ENCODE measurements at places on chromosomes 7 and 10.

GRCh38 chr7:20218279-20218678, 1.1 kb upstream of the MACC1 start:
- DNase-seq: no peak

GRCh38 chr10:24674892-24675632, 48.6 kb downstream of the ARHGAP21 start:
- DNase-seq: no peak

DNA sequence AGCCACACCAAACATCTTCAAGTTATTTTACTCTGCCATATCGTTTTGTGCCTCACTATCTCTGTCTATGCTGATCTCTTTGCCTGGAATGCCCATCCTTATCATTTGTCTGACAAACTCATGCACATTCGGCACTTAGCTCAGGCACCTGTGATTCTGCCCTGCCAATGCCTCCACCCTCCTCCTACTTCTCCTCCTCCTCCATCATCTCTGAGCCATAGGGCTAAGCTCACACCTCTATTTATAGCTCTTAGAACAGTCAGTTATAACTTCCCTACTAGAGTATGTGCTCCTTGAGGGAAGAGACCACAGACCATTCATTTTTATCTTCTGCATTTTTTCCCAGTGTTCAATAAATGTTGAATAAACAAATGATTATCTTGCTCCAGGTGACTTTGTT, 51.2 kb upstream of the CDK13 start:
- no peak for DNase-seq

GRCh38 chr7:151468217-151469018, 28.5 kb upstream of the CRYGN start:
- DNase-seq: no peak

GRCh38 chr10:71269301-71270288, 49.5 kb upstream of the SLC29A3 start:
- no peak for DNase-seq

- no peak for DNase-seq
Observed at GRCh38 chr10:48504141-48504885, 100.6 kb downstream of the ARHGAP22 start.

- DNase-seq: no peak
Observed at GRCh38 chr10:91434041-91434440, 23.9 kb downstream of the HECTD2 start.

DNA sequence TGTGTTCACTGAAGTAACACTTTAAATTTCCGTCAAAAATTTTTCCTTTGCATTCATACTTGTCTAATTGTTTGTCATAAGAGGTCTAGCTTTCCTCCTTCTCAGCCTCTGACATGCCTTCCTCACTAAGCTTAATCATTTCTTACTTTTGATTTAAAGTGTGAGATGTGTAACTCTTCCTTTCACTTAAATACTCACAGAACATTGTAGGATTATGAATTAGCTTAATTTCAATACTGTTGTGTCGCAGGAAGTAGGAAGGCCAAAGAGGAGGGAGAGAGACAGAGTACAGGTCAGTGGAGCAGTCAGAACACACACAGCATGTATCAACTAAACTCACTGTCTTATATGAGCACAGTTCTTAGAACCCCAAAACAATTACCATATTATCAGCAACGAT, 99.0 kb downstream of the SRPK2 start:
- no peak for DNase-seq

GRCh38 chr7:94634502-94634901, 21.4 kb downstream of the SGCE start:
- DNase-seq: no peak

DNA sequence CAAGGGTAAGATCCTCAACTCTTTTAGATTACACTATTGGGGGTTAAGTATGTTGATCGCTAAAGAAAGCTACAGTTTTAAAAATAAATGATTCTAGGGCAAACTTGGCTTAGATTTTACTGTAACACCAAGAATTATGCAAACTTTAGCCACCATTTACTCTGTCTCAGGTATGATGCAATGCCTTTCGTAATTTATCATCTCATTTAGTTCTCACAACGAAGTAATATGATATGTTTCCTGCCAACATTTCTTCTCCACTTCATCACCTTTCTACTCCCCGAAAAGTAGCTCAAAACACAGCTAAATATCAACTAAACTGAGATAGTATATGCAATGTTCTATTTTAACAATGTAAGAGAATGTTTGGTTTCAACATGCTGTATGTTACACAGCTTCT, 21.1 kb downstream of the FAM133B start:
- DNase-seq: no peak

GRCh38 chr7:45259966-45260646, 102.5 kb downstream of the RAMP3 start:
- DNase-seq: no peak

DNA sequence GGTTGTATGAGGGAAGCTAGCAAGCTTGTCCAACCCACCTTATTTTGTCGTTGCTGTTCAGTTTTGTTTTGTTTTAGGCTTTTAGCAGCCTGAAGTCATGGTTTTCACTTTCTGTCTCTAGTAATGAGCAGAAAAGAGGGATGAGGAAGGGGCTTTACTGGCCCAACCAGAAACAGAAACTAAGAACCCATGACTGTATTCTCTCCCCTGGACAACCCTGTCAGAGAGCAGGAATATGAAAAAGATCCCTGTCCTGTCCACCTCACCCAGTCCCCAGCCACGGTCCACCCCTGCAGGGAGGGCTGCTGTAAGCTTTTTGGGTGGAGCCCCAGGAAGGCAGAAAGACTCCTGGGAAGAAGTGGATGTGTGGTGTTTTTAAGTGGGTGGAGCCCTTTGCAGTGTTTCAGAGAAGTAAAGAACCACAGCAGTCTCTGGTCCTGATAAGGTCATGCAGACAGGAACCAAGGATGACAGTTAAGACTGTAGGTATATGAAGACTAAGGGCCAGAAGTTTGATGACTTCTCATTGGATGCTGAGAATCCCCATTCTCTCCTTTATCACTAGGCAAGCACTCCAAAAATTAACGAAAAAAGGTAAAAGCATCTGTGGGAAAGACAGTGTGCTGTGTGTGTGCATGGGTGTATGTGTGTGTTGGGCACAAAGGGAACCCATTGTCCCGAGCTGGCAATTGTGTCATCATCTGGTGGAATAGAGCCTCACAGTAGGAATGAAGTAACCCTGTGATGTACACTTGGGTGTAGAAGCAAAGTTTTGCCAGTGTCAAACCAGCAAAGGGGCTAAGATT, 13.8 kb downstream of the MRPL32 start:
- DNase-seq: no peak

GRCh38 chr10:26711324-26711723, 13.8 kb downstream of the PDSS1 start:
- no peak for DNase-seq

DNA sequence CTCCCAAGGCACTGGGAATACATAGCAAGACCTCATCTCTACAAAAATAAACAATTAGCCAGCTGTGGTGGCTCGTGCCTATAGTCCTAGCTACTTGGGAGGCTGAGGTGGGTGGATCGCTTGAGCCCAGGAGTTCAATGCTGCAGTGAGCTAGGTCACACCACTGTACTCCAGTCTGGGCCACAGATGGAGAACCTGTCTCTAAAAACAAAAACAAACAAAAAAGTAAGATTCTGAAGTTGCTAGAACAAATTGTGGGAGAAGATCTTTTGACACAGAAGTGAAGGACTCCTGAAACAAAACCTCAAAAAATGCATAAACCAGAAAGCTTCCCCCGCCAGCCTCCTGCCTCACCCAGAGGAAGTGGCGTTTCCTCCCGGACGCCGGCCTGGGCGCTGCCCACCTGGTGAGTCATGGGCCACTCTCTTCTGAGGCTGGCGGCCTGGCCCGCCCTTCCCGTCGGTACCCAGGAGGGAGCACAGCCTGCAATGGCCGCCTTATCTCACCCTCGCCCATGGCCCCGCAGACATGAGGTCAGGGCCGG, 25.4 kb upstream of the ELN start:
- DNase-seq: no peak

DNA sequence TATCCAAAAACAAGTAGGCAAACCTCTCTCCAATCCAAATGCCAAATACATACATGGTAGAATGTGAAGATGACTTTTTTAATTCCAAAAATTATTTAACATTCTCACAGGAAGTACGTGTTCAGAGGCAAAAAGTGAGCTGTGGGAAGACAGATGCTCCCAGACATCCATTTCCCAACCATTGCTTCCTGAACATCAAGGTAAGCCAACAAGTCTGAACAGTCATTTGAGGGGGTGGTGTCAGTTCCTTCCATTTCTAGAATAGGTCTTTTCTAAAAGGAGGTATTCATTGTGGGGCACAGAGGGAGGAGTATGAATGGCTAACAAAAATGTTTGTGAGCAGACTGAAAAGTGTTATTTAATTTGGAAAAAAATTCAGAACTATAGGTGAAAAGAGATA, 49.1 kb downstream of the OSBPL3 start:
- no peak for DNase-seq

DNA sequence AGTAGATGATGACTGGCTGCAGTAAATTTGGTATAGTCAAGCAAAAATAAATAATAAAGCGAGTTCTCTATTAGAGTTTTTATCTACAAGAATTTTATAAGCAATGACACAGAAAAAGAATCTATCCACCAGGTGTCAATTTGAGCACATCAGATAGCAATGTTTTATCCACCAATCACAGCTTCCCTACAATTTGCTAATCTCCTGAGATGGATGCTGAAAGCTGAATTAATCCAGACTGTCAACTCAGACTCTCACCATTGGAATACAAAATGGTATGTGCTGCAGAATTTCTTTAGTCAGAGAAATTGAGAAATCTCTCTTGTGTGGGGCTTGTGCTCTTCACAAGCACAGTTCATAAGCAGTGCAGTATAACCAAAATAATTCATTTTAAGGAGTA, 888.9 kb upstream of the GHITM start:
- no peak for DNase-seq

- no peak for DNase-seq
Observed at GRCh38 chr7:29285444-29285793, 90.8 kb downstream of the CHN2 start.

GRCh38 chr10:50271564-50272250, 20.4 kb upstream of the ASAH2 start:
- no peak for DNase-seq

GRCh38 chr7:135597181-135597925, 39.6 kb downstream of the NUP205 start:
- DNase-seq: no peak

DNA sequence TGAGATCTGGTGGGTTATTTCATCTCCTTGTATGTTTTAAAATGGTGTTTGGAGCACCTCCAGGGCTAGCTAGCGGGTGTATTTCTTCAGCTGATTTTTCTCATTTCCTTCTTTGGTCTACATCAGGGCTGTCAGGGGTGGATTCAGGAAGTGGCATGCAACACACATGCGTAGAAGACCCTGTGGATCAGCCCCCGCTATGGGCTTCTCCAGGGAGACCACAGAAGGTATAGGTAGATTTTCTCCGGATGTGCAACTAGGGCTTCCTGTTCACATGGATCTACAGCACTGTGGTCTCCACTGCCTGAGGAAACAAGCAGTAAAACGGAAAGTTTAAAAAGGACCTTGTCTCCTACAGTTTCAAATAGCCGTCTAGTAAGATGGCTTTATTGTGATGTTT, 10.4 kb downstream of the NUB1 start:
- no peak for DNase-seq

DNA sequence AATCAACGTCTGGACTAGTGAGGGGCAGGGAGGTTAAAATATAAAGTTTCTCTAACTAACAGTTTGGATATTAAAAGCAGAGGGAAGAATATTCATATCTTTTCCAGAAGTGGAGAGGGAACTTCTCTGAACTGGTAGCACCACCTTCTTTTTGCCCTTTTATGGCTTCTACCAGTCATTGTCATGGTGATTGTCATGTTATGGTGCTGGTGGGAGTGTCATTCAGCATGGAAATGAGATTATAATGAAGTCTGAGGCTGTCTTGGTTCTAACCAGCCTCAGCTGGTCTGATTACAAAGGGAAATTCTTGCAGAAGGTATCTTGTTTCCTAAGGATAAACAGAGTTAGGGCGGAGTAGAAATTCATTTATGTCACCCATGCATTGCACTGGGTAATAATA, 523.8 kb downstream of the ZWINT start:
- DNase-seq: no peak

GRCh38 chr7:100169147-100169850, 882 bp upstream of the GAL3ST4 start:
- no peak for DNase-seq

DNA sequence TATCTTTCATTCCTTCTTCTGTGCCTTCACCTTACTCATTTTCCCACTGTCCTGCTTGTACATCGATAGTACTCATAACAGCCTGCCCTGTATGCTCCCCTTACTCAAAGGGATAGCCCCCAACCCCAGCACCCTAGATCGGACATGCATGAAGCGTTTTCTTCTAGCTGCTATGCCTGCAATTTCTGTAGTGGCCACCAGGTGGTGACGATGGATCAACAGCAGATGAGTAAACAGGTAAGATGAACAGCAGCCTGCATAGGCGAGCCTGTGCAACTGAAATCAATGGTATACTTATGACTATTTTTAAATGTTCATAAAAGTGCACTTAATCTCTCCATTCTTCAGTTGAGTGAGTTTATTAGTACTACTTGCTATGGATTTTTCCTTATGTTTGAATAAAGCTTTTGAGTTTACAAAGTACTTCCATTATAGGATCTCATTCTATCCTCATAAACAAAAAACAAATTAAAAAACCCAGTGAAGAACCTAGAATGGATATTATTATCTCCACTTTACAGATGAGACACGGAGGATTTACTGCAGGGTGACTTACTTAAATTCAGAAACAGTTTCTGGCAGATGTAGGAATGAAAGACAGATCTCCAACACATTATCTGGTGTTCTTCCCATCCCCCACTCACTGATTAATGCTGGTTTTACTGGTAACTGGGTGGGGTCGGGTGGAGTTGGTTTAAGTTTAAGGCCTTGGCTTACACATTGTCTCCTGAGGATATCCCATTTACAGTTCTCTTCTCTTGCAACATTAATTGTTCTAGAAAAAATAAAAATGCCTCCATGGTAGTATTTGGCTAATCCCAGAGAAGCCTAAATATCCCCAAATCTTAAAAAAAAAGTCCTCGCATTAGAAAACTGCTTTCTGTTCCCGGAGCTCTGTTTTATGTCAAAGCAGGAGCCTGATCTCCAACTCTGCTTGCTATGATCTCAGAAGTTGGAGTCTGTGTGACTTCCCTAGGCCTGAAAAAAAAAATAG, 222.1 kb downstream of the GLI3 start:
- DNase-seq: no peak

DNA sequence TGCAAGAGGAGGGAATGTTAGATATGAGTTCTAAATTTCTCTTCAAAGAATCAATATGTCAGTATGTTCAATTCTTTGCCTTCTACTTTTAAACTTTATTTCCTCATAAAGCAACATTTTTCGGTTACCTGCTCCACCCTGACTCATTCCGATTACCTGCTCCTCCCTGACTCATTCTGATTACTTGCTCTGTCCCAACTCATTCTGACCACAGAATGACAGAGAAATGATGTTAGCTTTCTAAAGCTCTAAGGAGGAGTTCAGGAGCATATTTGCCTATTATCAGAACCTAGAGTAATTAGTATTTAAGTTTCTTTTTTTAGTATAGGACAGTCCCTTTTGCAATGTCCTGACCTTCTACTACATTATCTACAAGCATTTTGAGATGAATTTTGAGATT, 24.5 kb upstream of the PPP1R9A start:
- DNase-seq: no peak

Measured in esophagus squamous epithelium (tissue), 5 donors.